ENCODE measurements at places on chromosomes 6 and 20.

GRCh38 chr20:9331707-9332435 is 182.5 kb upstream of the LAMP5 start:
- no peak for DNase-seq

DNA sequence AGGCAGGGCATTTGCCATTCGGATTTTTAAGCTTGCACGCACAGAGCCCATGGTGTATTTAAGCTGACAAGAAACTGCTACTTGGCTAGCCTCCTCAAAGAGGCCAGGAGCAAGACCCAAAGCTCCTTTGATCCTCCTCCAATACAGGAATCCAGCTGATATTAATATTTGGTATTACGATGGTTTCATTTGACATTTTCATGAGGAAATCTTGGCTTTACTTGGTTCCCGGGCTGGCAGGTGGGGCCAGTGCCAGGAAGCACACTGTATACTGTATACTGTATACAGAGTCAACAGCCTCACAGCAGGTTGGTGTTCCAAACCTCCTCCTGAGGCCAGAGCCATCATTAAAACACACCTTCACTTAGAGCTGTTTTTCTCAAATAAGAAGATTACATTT is 138.2 kb upstream of the ARMC2 start:
- DNase-seq, result no peak

- DNase-seq, result peak; percentile 17
Observed at GRCh38 chr6:10610289-10610688, 84.1 kb downstream of the C6orf52 start.

DNA sequence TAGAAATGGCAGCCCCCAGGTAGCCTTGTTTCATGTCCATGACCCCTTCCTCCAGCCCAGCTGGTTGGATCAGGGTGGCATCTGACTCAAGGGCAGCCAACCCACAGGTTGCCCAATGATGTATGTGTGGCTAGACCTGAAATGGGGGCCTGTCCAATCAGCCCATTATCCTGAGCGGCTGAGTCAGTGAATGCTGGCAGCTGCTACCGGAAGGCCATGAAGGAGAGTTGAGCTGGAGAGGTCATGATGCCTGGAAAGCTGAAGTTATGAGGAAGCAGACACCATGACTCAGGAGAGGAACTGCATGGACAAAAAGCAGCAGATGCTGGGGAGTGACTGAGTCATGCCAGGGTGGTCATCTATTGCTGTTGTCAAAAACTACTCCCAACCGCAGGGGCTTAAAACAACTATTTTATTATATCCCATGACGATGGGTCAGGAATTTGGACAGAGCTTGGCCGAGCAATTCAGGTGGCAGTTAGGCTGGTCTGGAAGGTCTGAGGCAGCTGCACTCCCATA is 67.3 kb downstream of the MDGA1 start:
- peak; percentile 97 for DNase-seq

DNA sequence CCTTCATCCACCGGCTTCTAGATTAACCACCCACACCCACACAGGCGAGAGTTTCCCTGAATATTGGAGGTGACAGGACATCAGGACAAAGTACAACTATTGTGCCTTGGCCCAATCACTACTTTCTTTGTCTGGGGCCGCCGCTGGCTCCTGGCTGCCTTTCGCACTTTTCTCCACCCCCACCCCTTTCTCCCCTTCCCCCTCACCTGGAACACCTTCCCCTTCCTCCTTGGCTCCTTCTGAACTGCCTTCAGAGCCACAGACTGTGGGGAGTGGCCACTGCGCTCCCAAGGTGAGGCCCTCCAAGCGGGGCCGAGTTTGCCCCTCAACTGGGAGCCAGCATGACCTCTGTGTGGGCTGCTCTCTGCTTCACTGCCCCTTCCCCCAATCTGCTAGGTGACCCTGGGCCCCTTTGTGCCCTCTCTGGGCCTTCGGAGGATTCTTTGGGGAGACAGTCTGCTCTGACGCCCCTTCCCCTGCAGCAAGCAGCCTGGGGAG is 3.0 kb upstream of the VEGFA start:
- no peak for DNase-seq

- DNase-seq, result no peak
Observed at GRCh38 chr20:61657721-61658377, 405.8 kb downstream of the CDH4 start.

GRCh38 chr20:23880417-23880816 is 869 bp upstream of the CST5 start:
- DNase-seq, result no peak

- DNase-seq, result no peak
Observed at GRCh38 chr6:77454386-77454785, 8.9 kb downstream of the HTR1B start.

GRCh38 chr6:2542858-2543218 is 207.9 kb downstream of the MYLK4 start:
- peak; percentile 45 for DNase-seq

GRCh38 chr6:167577891-167578361 is 248.8 kb upstream of the AFDN start:
- no peak for DNase-seq

DNA sequence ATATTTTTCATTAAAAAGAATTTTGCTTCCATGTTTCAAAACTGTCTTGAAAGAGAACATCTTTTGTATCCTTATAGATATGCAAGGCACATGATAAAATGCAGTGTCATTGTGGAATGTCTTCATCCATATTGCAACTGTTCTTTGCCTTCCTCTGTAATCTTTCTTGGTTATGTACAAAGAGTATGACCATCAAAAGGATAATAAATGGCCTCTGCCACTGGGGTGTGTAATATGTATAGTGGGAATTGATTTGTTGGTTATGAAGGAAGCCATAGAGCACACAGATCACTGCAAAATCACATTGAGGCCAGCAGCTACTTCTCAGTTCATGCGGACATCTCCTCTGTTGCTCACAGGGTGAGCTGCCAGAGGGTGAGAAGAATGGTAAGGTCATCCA is 703.5 kb downstream of the TFAP2A start:
- peak; percentile 4 for DNase-seq

- peak; percentile 12 for DNase-seq
Observed at GRCh38 chr20:47125758-47126591, 230.5 kb downstream of the ZMYND8 start.

DNA sequence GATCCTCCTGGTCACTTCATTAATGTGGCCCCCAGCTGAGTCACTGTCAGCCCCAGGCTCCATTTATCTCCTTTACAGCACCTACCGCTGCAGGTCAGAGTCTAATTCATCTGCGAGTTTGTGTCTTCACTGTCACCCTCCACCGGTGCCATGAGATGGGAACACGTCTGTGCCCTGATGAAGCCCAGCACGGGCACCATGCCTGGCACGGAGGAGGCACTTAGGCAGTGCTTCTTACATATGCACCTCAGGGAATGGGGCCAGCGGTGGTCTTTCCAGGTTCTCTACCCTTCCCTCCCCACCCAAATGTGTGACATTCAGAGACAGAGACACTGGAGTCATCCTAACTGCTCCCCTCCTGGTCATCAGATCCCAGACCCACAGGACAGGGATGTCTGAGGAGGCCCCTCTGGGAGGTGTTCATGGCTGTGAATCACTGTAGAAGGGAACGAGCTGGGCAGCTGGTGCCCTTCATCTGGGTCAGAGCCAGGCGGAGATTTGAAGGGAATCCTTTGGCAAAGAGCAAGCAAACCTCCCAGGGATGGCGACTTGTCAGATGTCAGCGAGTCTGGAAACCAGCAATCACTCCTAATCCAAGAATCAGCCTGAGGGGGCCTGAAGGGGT is 364.6 kb downstream of the PREX1 start:
- DNase-seq, result no peak

GRCh38 chr6:96236471-96236870 is 220.7 kb downstream of the FUT9 start:
- DNase-seq, result no peak

DNA sequence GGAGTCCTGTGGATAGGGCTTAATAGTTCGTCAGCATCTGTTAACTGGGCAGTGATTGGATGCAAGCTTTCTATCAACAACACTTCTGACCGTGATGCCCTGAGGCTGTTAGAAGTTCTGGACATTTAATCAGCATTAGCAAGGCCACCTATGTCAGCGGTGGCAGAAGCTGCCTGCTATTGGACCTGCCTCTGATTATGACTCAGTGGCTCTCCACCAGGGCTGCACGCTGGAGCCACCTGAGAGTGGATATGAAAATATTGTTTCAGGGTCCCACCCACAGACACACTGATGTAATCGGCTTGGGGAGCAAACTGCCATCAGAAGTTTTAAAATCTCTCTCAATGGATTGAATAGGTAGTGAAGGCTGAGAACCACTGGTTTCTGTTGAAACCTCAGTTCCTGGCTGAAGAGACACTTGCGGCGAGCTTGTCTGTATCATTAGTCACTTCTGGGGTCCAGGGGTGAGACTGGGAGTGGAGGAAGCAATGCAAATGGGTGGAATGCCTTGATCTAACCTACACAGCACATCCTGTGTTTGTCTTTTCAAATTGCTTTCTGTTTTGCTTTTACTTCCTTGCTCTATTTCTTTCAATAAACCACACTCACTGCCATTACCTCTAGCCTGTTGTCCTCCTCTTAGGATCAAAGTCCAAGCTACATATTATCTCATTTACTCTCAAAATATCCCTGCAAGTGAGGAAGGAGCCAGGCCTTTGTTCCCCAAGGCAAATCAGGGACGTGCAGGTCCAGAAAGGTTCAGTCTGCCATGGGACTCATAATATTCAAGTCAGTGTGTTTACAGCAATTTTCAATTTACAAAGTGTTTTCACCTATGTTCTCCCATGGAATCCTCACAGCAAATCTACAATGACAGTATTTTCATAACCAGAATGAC is 4.2 kb downstream of the CLIC5 start:
- peak; percentile 33 for DNase-seq

GRCh38 chr6:105308840-105309239 is 94.0 kb downstream of the PREP start:
- no peak for DNase-seq

DNA sequence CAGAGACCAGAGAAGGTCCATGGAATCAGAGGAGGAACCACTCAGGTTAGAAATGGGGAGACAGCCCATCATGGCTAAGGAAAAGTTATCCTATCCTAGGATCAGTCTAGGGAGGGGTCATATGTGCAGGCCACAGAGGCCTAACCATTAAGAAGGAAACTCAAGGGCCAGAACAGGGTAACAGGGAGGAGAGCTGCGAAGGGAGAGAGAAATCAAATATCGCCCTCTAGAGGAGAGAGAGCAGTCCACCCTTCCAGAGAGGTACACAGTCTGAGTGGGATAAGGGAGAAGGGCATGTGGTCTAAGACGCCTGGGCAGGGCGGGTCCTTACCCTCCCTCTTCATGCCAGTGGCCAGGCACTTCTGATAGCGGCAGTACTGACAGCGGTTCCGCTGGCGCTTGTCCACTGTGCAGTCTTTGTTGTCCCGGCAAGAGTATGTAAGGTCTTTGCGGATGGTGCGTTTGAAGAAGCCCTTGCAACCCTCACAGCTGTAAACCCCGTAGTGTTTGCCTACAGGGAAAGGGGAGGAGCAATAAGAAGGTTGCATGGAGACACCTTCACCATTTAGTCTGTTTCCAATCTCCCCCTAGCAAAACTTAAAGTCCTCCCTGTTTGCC is 2.9 kb downstream of the RXRB start:
- peak; percentile 80 for DNase-seq

- peak; percentile 96 for DNase-seq
Observed at GRCh38 chr6:11271228-11272020, 39.0 kb upstream of the NEDD9 start.

- DNase-seq, result no peak
Observed at GRCh38 chr6:31580438-31580740, 1.8 kb downstream of the LTB start.

- DNase-seq, result no peak
Observed at GRCh38 chr6:55901765-55902270, 26.4 kb upstream of the BMP5 start.

DNA sequence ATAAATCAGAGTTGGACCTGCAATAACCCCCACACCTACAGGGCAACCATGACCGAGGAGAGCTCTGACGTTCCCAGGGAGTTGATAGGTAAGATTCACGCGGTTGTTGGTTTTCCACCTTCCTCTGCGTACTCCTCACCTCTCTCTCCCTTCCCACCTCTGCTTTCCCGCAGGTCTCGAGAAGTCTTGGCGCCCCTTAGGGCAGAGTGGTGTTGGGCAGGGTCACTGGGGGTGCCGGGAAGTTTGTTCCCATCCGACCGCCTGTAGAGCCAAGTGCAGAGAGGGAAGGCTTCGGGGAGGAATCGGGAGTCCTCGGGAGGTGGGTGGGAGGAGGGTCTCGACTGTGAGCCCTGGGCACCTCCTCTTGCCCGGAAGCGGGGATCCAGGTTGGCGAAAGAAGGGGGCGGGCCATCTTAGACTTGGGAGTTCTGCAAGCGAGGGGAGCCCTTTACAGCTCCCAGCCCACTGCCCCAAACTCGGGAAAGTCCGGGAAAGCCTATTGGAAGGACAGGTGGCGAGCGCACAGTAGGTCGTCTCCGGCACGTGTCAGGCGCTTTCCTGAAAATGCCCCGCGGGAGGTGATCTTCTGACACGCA is 672 bp downstream of the CARMIL1 start:
- DNase-seq, result peak; percentile 5

GRCh38 chr6:53041356-53041755 is 23.8 kb upstream of the FBXO9 start:
- DNase-seq, result peak; percentile 31

DNA sequence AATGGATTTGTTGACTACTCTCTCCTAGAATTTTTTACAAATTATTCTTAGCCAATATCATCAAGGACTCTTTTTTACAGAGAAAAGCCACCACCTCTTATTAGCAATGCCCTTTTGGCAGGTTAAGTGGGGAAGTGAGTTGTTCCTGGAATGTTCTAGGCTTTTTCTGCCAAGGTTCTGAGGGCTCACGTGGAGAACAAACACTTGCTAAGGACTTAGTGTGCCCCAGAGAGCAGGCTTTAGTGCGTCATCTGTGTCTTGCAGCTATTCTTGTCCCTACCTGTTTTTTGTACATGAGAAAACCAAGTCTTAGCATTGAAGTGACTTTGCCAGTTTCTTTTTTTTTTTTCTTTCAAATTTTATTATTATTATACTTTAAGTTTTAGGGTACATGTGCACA is 33.5 kb downstream of the CFAP61 start:
- DNase-seq, result no peak

DNA sequence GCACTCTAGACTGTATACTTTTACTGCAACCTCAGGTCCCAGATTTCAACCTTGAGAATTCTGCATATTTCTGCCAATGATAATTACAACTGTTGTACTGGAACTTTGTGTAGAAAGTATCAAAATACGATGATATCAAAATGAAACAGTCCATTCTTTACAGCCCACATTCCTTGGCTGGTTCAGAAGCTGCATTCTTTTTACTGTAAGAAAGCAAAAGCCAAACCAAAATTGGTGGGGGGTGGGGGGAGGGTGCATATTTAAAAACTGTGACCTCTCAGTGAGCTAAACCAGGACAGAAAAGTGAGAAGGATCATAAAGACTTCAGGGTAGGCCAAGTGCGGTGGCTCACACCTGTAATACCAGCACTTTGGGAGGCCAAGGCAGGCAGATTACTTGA is 41.8 kb upstream of the UBR2 start:
- no peak for DNase-seq

All from mesenchymal stem cell (in vitro differentiated cells and primary cell).